ENCODE measurements at places on chromosomes 2 and 18.
A peak's percentile ranks its signal among the peaks of the same experiment; 100 is the strongest.

DNA sequence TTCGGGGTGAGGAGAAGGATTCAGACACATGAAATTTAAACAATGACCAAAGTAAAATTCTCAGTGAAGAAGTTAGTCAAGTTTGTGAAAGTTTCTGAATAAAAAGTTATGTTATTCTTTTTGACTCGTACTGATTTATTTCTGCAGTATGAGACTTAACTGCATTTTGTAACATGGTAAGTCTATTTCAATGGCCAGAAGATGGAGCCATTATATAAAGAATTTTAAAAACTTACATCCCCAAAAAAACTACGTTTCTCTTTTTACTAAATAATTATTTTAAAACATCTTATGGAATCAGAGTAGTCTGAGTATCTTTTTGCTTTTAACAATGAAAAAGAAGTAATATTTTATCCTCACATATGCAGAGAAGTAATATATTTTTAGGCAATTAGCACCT, 51.4 kb upstream of the SCN1A start:
- DNase-seq = no peak

DNA sequence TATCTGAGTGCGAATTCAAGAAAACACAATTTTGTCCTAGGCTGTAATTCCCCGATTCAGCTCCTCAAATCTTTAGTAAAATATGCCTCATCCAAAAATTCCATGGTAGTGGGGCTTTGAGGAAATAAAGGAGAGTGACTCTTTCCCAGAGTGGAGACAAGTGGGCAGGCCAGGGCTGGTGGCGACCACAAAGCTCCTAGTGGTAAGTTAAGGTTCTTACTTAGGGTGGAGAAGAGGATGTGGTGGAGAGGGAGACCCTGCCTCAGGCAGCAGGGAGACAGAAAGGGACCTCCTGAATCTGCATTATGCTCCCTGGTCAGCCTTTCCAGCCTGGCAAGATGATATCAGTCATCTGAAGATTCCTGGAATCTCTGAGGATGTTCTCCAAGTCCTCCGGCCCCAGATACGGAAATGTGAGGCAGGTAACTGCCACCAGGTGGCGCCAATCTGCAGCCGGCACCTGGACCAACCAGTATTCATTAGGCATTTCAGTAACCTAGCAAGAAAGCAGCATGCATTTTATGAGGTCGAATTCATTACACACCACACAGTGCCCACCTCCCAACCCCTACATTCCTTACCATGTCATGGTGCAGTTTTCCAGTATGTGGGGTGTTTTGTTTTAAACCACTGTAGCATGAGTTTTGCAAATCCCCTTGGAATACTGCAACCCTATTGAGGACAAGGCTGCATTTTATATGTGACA, 106.4 kb downstream of the POLE4 start:
- no peak for DNase-seq

GRCh38 chr2:46302005-46302695, 4.9 kb downstream of the EPAS1 start:
- DNase-seq = no peak

DNA sequence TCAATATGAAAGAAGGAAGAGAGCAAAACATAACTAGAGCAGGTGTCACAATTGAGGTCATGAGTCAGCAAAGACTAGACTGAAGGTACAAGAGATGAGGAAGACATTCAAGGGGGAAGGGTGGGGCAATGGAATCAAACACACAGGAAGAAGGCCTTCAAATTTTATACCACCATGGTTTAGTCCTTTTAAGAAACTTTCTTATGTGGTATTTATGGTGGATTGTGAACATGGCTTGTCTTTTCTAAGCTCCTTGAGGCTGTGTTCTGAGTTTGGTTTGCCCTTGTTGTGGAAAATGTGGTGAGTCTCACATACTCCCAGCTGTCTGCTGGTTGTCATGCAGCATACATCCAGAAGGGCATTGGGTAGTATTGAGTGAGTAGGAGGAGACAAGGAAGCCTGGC, 62.1 kb downstream of the NABP1 start:
- no peak for DNase-seq

- no peak for DNase-seq
These were observed 86.9 kb downstream of the ACVR1 start for GRCh38 chr2:157789256-157789655.

GRCh38 chr18:61606759-61607158, 273.5 kb downstream of the CDH20 start:
- no peak for DNase-seq

- no peak for DNase-seq
These were observed 62.0 kb downstream of the ACOXL start for GRCh38 chr2:110794390-110794789.

DNA sequence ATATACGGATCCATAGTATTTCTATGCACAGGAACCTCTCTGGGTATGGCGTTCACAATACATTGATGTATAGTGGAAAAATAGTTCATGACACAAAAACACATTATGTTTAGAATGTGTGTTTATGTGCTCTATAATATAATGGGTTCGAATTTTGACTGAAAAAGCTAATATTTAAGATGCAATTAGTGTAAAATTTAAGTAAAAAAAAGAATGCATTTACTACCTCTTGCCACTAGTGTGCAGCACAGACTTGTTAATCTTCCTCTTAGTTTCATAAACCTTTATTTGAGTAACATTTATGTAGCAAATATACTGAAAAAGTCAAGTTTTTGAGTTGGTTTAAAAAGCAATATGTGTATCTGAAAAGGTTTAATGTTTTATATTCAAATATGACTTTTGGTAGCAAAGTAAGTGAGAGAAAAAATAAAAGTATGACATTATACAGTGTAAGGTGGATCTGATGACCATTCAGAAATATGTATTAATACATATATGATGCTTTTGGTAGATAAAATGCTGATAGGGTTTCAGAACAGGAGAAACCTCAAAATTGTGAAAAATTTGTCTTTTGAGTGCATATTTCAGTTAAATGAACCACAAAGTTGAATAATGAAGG, 49.4 kb downstream of the CCDC102B start:
- DNase-seq = no peak

GRCh38 chr18:80154293-80154692, 45.2 kb downstream of the ADNP2 start:
- no peak for DNase-seq

DNA sequence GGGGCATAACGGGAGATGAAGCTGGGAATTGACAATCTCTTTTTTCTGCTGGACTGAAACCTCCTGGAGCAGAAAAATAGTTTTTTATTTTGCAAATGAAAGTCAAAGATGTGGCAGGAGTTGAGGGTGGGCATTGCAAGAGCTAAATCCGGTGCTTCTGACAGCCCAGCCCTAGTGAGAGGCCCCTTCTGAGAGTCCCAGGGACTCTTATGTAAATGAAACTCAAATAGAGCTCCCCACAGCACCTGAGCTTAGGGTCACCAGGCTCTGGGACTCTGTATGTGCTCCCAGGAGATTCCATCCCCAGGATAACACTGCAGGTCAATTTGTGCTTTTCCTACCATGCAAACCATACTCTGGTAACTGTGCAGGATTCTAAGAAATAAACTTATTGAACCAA, 192.8 kb downstream of the ANKRD30B start:
- no peak for DNase-seq

DNA sequence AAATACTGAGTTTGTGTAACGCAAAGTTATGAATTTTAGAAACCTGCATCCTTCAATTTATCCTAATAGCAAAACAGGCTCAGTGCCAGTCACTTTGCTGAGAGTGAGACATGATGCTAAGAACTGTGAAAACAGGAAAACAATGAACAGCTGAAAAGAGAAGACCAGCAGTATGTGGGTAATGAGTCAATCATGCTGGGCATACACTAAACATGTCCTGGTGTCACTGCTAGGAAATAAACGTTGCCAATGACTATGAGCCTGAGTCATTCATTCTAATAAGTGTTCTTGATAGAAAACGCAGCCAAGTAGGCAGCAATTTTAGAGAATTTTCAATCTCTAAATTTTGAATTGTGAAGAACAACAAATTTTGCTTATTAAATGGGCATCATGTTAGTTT, 237.3 kb downstream of the GALR1 start:
- DNase-seq = peak; percentile 62

- peak; percentile 57 for DNase-seq
These were observed 33.6 kb upstream of the ATP6V1B1 start for GRCh38 chr2:70902067-70902442.

DNA sequence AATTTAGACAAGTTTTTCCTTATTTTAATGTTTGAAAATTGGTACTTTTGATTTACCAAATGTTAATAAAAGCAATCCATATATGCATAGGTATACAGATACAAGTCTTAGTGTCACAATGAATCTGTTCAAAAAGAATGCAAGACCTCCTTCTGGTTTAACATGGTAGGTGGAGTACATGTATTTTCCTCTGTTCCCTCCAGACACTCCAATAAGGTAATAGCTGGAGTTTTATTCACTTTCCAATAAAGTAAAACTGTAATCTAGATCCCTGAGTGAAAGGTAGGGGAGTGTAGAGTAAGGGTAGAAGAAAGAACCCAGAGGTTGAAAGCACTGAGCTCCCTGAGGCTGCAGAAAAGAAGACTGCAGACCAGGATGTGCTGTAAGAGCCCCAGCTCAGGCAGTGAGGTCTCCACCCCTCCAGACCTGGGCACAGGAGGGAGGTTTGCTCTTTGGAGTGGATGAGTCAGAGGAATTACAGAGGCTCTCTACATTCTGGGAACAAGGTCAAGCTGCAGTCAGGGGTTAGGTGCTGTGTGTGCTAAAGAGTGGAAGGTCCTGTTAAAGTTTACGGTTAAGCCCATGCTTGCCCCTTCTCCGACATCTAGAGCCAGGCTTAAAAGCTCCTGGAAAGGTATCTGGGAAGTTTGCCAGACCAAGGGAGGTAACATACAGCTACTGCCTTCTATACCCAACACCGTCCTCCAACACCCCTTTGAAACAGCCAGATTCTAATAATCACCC, 27.6 kb upstream of the STAT1 start:
- DNase-seq = no peak

DNA sequence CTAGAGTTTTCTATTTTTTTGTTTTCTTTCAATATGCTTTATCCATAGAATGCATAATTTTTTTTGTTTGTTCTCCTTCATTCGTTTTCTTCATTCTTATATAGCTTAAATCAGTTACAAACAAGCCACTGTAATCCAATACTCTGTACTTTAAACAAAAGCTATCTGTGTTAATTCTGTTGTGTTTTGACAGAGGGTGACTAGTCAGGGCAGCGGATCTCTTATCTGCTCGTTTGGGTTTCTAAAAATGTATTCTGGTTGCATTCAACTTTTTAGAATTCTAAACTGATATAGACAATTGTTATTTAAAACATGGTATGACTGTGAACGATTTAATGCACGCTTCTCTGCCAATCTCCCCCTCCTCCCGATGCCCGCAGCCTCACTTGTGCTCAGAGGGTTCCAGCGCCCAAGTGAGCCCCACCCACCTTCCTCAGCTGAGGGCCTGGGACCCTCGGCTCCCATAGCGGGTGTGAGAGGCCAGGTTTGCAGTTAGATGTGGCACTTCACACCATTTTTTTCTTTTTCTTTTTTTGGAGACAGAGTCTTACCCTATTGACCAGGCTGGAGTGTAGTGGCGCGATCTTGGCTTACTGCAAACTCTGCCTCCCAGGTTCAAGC, 44.1 kb downstream of the NCK2 start:
- no peak for DNase-seq

GRCh38 chr2:181426672-181427071, 30.5 kb upstream of the ITGA4 start:
- no peak for DNase-seq

- no peak for DNase-seq
These were observed 51.0 kb downstream of the ZC3H15 start for GRCh38 chr2:186537019-186537418.

- no peak for DNase-seq
These were observed 541.2 kb upstream of the POU3F3 start for GRCh38 chr2:104312684-104313083.

DNA sequence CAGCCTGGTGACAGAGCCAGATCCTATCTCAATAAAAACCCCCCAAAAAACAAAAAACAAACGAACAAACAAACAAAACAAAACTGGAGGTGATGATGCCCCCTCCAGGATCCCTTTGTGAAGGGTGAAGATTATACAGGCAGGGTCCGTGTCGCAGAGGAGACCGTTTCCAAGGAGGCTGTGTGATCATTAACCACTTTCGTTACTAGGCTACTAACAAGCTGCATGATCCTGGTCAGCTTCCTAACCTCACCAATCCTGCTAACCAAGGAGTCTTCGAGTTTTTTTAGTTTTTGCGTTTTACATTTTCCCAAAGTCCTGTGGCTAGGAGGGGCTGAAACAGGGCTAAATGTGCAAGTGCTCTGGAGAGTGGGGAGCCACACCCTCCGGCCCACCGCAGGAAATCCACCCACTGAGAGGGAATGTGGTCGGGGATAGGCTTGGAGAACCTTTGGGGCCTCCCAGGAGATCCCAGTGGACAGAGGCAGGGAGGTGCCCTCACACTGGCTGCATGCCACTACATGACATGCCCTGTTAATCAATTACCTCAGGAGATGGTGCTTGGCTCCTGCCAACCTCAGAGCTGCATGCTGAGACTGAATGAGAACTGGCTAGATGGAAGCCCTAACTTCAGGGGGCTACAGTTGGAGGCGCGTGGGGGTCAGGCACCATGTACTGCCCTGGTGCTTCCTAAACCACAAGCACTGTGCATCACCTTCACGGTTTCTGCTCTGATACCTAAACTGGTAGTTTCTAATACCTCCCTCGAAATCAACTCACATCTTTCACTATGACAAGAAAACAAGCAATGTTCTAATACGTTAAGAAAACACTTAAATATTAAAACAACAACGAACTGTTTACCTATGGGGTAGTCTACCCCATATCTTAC, 67.5 kb upstream of the RGPD5 start:
- DNase-seq = peak; percentile 84

GRCh38 chr2:24132543-24132942, 9.3 kb downstream of the FAM228B start:
- DNase-seq = no peak

GRCh38 chr2:149894760-149895159, 307.2 kb upstream of the MMADHC start:
- no peak for DNase-seq

- DNase-seq = no peak
These were observed 107.0 kb downstream of the KCNF1 start for GRCh38 chr2:11018651-11019185.
